Endothelial cell (in vitro differentiated cells): ENCODE measurements at places on chromosomes 11 and 22. TPM values are rescaled to one million over a fixed set of nuclear protein-coding genes. Genes with fewer than 3 reads are reported as not detected.

DNA sequence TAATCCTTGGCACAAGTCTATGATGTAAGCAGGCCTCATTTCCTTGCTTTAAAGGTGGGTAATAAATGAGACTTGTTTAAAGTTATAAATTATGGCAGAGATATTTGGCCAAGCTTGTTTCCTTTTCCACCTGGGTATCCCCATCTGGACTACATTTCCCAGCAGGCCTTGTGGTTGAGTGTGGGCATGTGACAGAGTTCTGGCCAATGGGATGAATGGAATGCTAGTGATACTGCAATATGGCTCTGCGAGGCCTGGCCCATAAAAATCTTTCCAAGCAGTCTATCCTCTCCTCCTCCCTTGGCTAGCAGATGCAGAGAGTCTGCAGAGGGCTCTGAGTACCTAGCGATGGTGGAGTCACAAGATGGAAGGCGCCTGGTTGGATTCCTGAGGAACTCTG lies 102.5 kb downstream of the TIMP3 start:
- no peak overlapping the region for H3K4me3 ChIP-seq
- peak; percentile 35 for DNase-seq
- H3K27ac ChIP-seq = no peak overlapping the region
- peaks cover 9% of the 10 kb centered on the region for H3K4me1 ChIP-seq
- peaks cover 2% of the 10 kb centered on the region for H3K27me3 ChIP-seq
- H3K36me3 ChIP-seq = no peaks in the 10 kb centered on the region

- H3K36me3 ChIP-seq = peaks cover 12% of the 10 kb centered on the region
- H3K4me3 ChIP-seq = no peak overlapping the region
- no peak for DNase-seq
- H3K4me1 ChIP-seq = peaks cover 55% of the 10 kb centered on the region
- peak overlapping the region; percentile 82 for H3K27ac ChIP-seq
Observed at GRCh38 chr11:6673523-6674218, 9.5 kb downstream of the MRPL17 start.

GRCh38 chr11:110972106-110972505 lies 259.9 kb upstream of the ARHGAP20 start:
- no peak overlapping the region for H3K27ac ChIP-seq
- no peaks in the 10 kb centered on the region for H3K36me3 ChIP-seq
- H3K4me3 ChIP-seq = no peak overlapping the region
- no peaks in the 10 kb centered on the region for H3K4me1 ChIP-seq
- H3K27me3 ChIP-seq = no peaks in the 10 kb centered on the region

The PTS gene
- total RNA-seq = 40.1 TPM

The SLC22A12 gene
- total RNA-seq = not detected

- peaks cover 7% of the 10 kb centered on the region for H3K27me3 ChIP-seq
- peaks cover 4% of the 10 kb centered on the region for H3K4me1 ChIP-seq
- H3K4me3 ChIP-seq = no peak overlapping the region
- H3K36me3 ChIP-seq = no peaks in the 10 kb centered on the region
- DNase-seq = no peak
- no peak overlapping the region for H3K27ac ChIP-seq
Observed at GRCh38 chr22:46517255-46517761, 20.1 kb downstream of the CELSR1 start.

DNA sequence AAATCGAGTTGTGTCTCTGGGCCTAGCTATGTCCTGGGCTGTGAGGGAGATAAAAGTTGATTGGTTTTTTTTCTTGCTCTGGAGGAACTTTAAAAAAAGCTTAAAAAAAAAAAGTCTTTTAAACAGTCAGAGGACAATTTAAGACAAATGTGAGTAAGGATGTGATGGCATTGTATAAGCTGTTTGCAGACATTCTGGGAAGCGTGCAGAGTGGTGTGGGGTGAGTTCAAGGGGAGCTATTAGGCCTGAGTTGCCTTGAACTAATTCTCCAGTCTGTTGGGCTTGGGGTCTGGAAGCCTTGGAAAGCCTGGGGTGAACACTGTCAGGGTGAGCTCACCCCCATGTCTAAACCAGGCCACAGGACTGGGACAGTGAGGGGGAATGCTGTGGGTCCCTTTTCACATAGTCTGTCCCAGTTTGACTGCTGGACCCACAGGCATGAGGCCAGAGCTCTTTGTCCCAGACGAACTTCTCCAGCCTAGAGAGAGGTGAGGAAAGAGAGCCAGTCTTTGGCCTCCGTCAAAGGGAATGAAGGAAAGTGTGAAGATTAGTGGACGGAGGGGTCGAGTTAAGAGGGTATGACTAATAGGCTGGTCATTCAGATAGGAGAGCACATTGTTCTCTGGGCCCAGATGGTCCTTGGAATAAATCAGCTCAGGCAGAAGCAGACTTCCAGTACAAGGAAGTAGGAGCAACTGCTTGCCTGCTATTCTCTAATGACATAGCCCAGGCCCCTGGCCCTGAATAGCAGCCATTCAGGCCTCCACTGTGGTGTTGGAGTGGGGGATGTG lies 76.4 kb upstream of the NNMT start:
- no peak overlapping the region for H3K4me3 ChIP-seq
- no peak for DNase-seq
- H3K27me3 ChIP-seq = peaks cover 3% of the 10 kb centered on the region
- no peaks in the 10 kb centered on the region for H3K36me3 ChIP-seq
- peaks cover 11% of the 10 kb centered on the region for H3K4me1 ChIP-seq

GRCh38 chr11:47274495-47275235 lies 4.7 kb downstream of the MADD start:
- DNase-seq = no peak
- peaks cover 3% of the 10 kb centered on the region for H3K27me3 ChIP-seq
- H3K4me3 ChIP-seq = peak overlapping the region; percentile 58
- peaks cover 41% of the 10 kb centered on the region for H3K36me3 ChIP-seq
- no peak overlapping the region for H3K27ac ChIP-seq

The LRRC55 gene
- total RNA-seq = 4.7 TPM

DNA sequence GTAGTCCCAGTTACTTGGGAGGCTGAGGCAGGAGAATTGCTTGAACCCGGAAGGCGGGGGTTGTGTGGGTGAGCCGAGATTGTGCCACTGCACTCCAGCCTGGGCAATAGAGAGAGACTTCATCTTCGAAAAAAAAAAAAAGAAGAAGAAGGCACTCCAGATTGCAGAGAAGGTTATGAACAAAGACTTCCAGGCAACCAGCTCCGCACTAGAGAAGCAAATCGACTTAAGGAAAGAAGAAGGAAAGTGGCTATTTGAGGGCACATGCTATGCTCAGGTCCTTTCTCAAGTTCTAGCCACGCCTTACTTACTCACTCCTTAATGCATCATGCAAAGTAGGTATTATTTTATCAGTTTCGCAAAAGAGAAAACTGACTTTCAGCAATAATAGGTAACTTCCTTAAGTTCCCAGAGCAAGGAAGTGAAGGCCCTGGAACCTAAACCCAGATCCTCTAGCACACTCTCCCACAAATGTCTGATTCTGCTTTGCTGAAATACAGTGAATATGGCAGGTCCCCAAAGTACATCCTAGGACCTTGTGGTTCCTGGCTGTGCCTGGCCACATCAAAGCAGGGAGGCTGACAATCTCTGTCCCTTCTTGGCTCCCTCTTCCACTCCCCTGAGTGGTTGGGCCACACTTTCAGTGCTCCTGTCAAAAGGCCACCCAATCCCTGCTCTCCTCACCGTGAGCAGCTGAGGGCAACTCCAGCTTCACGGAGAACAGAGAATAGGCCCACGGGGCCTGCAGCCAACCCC lies 14.2 kb downstream of the CD3E start:
- no peak overlapping the region for H3K27ac ChIP-seq
- DNase-seq = no peak
- peaks cover 17% of the 10 kb centered on the region for H3K4me1 ChIP-seq

- H3K4me3 ChIP-seq = no peak overlapping the region
- H3K4me1 ChIP-seq = peaks cover 3% of the 10 kb centered on the region
Observed at GRCh38 chr22:43884600-43885318, 7.1 kb downstream of the PNPLA5 start.

GRCh38 chr22:48141301-48141700 lies 1378.9 kb downstream of the TBC1D22A start:
- H3K4me3 ChIP-seq = no peak overlapping the region
- H3K27ac ChIP-seq = no peak overlapping the region
- H3K36me3 ChIP-seq = no peaks in the 10 kb centered on the region
- no peak for DNase-seq
- no peaks in the 10 kb centered on the region for H3K4me1 ChIP-seq
- peaks cover 5% of the 10 kb centered on the region for H3K27me3 ChIP-seq

The SLC22A6 gene
- total RNA-seq = not detected

The KDM4E gene
- not detected for total RNA-seq

The MIAT gene
- 1.2 TPM for total RNA-seq

The OR52I2 gene
- not detected for total RNA-seq

The FBLN1 gene
- 238 TPM for total RNA-seq

- DNase-seq = peak; percentile 65
- no peak overlapping the region for H3K27ac ChIP-seq
- peaks cover 44% of the 10 kb centered on the region for H3K36me3 ChIP-seq
- peaks cover 7% of the 10 kb centered on the region for H3K27me3 ChIP-seq
- H3K4me3 ChIP-seq = peak overlapping the region; percentile 63
- peaks cover 6% of the 10 kb centered on the region for H3K4me1 ChIP-seq
Observed at GRCh38 chr11:123640677-123641494, 13.5 kb downstream of the SCN3B start.

GRCh38 chr11:63491240-63491587 lies 247 bp upstream of the PLAAT5 start:
- DNase-seq = no peak
- peaks cover 14% of the 10 kb centered on the region for H3K4me1 ChIP-seq
- H3K36me3 ChIP-seq = no peaks in the 10 kb centered on the region
- H3K4me3 ChIP-seq = peak overlapping the region; percentile 90

DNA sequence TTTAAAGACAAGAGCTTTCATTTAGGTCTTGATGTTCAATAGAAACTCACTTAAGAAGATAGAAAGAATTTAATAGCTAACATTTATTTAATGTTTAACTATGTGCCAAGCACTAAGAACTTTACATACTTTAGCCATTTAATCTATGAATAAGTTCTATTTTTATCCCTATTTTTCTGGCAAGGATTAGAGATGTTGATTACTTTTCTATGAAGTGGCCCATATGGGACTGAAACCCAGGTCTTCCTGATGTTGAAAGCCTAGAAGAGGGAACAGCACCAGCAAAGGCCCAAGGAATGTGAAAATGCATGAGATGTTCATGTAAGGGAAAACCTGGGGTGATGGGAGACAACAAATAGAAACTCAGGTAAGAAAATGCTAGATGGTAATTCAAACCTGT lies 15.4 kb upstream of the TBCEL start:
- H3K4me3 ChIP-seq = no peak overlapping the region
- no peaks in the 10 kb centered on the region for H3K27me3 ChIP-seq
- H3K27ac ChIP-seq = no peak overlapping the region
- H3K36me3 ChIP-seq = no peaks in the 10 kb centered on the region
- no peaks in the 10 kb centered on the region for H3K4me1 ChIP-seq

DNA sequence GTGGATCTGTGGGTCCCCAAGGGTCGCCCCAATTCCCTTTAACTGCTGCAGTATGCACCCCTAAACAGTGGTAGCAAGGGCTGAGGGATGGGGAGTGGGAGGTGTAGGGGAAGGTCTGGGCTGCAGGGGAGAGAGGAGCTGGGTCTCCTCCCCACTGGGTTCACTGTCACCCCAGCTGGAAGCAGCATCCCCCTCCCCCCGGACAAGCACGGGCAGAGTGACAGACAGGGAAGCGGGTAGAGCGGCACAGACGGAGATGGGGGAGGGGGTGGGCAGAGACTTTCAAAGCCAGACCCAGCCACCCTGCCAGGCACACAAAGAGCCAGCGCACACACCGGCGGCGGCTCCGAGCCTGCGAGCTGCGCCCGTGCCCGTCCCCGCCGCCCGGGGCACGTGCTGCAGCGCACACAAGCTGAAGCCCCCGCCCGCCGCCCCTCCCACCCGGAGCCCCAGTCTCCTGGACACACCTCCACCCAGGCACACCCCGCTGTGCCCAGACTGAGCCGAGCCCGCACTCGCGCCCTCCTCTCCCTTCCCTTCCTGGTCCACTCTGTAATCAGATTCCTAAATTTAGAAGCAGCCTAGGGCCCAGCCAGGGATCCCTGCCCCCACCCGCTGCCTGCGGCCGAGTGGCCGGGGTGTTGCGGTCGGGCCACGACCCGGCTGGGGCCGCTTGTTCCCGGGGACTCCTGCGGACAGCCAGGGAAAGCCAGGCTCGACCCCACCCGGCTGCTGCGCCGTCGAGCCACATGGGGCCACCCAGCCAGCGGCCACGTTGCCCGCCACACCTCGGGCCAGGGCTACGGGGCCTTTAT lies 935 bp upstream of the RCOR2 start:
- no peak overlapping the region for H3K27ac ChIP-seq
- H3K4me3 ChIP-seq = peak overlapping the region; percentile 69
- H3K36me3 ChIP-seq = peaks cover 5% of the 10 kb centered on the region
- peaks cover 7% of the 10 kb centered on the region for H3K4me1 ChIP-seq

The APOL2 gene
- 55.3 TPM for total RNA-seq

DNA sequence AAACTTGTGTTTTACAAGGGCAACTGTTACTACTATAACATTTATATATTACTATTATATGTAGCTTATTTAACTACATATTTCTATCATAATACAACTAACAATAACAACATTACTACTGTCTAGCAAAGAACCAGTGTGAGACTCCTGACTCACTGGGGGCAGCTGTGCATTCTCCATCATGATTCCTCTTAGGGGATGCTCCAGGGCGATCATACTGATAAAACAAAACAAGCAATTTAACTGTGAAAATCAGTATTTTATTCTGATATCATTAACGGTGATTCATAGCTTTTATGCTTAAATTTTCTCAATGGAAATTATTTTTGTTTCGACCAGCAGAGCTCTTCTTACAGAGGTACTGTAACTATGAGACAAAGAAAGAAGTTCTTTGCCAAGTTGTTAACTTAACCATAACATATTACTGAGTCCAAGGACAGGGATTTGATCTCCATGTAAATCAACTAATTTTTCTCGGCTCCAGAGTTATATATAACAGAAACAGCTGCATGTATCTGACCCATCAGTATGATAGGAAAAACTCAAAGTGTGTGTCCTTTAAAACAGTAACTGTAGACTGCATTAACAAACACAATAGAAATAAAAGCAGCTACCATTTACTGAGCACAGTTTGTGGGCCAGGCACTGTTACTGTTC lies 24.8 kb upstream of the FNBP4 start:
- DNase-seq = no peak
- H3K36me3 ChIP-seq = peaks cover 19% of the 10 kb centered on the region
- H3K27me3 ChIP-seq = peaks cover 1% of the 10 kb centered on the region
- H3K27ac ChIP-seq = no peak overlapping the region

GRCh38 chr11:73313652-73314051 lies 5.6 kb downstream of the ARHGEF17 start:
- H3K4me1 ChIP-seq = peaks cover 42% of the 10 kb centered on the region
- H3K4me3 ChIP-seq = peak overlapping the region; percentile 65
- peaks cover 21% of the 10 kb centered on the region for H3K36me3 ChIP-seq
- H3K27ac ChIP-seq = no peak overlapping the region
